Activated T-cell treated with anti-CD3 and anti-CD28 coated beads for 4 hours (primary cell): ENCODE measurements at places on chromosomes 3 and 15.

- DNase-seq, result no peak
Observed at GRCh38 chr15:60485365-60486055, 6.6 kb upstream of the ICE2 start.

GRCh38 chr3:114033721-114034120 lies 22.6 kb downstream of the CCDC191 start:
- DNase-seq, result no peak

GRCh38 chr15:50003786-50004334 lies 115.2 kb downstream of the ATP8B4 start:
- DNase-seq, result peak; percentile 9

- DNase-seq, result no peak
Observed at GRCh38 chr15:45112591-45113379, 1.2 kb downstream of the DUOX2 start.

GRCh38 chr3:44248152-44248551 lies 6.5 kb downstream of the TOPAZ1 start:
- DNase-seq, result no peak

- DNase-seq, result no peak
Observed at GRCh38 chr3:150765949-150766720, 3.2 kb upstream of the SIAH2 start.

DNA sequence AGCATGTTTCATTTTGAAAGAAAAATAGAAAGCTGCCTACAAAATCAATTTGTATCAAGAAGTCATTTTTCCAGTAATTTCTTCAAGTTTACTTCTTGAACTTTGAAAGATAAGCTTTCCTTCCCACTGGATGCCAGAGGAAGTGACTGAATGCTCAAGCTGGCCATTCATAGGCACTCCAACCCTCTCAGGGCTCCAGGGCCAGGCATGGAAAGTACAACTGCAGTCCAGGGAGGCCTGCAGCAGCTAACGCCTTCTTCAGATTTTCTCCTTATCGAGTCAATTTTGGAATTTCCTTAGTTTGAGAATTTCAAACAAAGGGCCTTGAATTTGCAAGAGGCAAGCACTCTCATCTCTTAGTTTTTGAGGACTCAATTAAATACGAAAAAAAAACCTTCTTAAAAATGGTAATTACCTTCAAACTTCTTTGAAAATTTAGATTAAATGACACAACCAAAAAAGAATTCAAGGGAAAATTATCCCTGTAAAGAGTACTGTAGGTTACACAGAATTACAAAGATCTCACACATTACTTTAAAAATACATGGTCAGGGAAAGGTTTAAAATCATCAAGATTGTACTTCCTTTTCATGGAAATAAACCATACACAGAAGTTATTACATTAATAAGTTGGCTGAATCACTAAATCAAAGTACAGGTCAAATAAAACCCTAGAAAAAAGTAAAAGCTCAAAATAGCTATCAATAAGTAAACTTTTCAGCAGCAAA lies 2.5 kb downstream of the UBP1 start:
- no peak for DNase-seq

DNA sequence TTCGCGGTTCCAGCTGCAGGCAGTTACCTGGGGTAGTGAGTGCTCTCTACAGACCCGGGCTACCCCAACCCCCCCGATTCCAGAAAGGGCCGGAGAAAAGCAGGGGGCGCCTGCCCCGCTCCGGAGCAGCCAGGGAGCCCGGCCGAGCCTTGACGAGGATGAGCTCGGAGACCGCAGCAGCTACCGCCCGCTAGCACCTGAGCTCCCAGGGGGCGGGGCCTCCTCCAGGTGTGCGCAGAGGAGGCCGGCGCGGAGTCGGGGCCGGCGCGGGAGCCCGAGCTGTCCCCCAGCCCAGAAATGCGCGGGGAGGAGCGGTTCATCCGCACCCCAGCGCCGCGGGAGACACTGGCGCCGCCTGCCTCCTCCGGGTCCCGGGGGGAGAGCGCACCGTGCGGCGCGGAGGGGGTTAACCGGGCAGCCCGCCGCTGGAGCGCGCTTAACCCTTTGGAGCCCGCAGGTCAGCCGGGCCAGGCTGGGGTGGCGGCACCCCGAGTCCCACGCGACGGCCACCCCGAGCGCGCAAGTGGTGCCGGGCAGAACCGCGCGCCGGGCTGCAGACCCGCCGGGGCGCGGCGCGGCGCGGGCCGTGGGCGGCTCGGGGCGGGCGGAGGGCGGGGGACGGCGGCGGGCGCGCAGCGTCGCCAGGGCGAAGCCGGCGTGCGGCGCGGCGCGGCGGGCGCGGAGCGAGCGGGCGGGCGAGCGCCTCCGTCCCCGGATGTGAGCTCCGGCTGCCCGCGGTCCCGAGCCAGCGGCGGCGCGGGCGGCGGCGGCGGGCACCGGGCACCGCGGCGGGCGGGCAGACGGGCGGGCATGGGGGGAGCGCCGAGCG lies at the start of gene CACNA1D:
Gene CACNA1D (plus strand): TSS at position 649 of the 829 bp plus-strand sequence. CDS start 556 bp downstream, outside the sequence.
- DNase-seq, result no peak

GRCh38 chr3:176850498-176850897 lies 346.8 kb downstream of the TBL1XR1 start:
- no peak for DNase-seq

DNA sequence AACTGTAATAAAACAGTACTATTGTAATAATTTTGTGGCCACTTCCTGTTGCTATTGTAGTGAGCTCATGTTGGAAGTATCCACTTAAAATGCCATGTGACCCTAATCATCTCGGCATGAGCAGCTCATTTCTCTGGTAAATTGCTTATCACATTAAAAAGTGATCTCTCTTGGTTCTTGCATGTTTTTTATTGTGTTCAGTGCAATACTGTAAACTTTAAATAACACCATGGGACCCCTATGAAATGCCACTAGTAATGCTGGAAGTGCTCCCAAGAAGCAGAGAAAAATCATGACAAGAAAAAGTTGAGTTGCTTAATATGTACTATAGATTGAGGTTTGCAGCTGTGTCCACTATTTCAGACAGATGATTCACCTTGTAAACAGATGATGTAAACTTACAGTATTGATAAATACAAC lies 45.6 kb downstream of the NMD3 start:
- no peak for DNase-seq

GRCh38 chr3:2535206-2535605 lies 436.5 kb downstream of the CNTN4 start:
- DNase-seq, result no peak

DNA sequence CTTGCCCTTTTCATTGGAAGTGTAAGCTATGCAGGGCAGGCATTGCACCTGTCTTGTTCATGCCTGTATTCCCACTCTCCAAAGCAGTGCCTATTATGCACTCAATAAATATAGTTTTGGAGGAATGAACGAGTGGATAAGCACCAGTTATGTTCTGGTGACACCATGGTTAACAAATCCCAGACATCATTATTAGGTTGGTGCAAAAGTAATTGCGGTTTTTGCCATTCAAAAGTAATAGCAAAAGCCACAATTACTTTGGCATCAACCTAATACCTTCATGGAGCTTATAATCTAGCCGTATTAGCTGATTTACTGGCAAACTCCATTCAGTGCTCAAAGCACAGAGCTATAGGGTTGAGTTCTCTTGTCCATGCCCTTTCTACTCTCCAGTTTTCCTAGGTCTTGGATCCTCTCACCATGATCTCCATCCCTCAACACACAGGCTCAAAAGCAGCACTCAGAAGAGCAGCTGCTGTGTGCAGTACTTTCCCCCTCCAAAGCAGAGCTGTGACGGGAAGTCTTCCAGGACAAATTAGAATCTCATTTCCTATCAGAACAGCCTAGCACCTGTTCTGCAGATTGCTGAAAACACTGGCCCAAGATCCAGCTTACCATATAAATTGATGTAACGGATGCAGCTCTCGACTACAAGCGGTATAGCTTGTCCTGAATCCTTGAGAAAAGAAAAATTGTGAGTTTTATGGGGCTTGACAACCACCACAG lies 63.2 kb upstream of the RAD18 start:
- no peak for DNase-seq

DNA sequence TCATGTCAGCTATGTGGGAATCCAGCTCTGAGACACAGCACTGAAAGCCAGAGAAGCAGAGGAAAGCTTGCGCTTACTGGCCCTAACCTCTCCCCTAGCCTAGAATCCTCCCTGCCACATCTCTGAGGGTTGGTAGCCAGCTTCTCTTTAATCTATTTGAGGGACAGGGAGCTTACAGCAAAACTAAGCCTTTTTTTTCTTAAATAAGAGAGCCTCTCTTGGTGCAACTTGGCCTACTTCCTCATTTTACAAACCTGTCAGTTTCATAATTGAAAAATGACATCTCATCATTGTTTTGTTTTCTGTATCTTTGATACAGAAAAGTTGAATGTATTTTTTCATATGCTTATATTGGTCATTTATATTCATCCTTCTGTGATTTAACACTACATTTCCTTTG lies 193.9 kb downstream of the ZNF621 start:
- no peak for DNase-seq

GRCh38 chr15:82942691-82943090 lies 9.8 kb downstream of the HOMER2 start:
- no peak for DNase-seq

- DNase-seq, result no peak
Observed at GRCh38 chr3:71650372-71650771, 66.8 kb upstream of the FOXP1 start.

GRCh38 chr3:49017971-49018706 lies at the start of gene DALRD3:
Gene DALRD3, minus strand, starts transcription at chr3:49018580. Its CDS starts 16 bp downstream, at chr3:49018564.
- peak; percentile 41 for DNase-seq

- no peak for DNase-seq
Observed at GRCh38 chr15:80331886-80332406, 72.2 kb upstream of the ARNT2 start.

DNA sequence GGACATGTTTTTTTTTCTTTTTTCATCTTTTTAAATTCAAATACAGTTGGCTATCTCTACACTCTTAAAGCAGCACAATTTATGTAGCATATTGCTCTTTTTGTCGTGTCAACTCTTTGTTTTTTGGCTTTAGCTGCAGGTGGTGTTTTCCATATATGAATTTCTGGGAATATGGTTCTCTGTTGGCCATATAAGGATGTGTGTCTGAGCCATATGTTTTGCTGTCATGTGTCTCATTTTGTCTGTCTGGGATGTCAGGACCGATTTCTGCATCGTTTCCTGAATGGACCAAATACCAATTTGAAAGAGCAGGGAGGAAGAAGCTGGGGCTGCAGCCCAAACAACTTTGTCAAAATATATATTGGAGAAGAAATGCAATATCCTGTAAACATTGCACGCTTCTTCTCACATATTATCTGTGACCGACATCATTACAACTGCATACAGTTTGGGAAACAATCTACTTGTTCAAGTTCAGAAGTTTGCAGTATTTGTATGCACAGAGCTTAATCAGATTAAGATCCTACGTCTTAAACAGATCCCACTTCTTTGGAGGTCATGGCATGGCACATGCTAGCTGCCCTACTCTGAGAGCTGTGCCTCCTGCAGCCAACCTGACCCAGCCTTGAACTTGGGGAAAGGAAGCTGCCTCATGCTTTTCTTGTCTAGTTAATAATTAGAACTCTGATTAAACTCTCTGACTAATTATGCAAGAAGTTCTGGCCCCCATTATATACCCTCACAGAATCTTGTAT lies 4.0 kb upstream of the SATB1 start:
- DNase-seq, result no peak

DNA sequence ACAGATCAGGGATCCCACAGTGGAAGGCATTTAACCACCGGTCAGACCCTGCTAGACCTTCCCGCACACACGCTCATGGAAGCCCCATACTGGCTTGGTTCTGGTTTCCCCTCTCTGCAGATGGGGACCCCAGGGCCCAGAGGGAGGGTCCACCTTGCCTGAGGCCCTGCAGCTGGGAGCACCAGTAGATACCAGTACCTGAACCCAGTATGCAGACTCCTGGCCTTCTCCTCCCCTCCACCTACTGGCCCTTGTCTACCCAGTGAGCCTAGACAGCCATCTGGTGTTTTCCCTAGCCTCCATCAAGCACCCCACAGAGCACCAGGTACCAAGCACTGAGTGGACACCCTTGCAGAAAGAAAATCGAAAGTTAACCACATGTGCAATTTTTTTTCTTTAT lies 65.1 kb downstream of the MEGF11 start:
- DNase-seq, result no peak

DNA sequence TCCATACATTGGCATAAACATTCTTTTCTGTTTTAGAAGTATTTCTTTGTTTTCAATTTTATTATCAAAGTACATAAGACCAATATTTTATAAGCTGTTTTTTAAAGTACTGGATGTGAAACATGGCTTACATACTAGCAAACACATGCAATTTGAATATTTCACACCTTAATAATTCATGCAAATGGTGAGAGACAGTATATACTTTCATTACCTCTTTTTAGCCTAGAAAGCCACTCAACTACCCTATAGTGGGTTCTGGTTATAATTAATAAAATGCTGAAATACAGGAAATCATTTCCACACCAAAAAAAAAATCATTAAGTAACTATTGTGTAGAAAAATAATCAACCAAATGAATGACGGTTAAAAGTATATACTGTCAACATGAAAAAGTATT lies 38.5 kb upstream of the MELTF start:
- DNase-seq, result no peak
